ENCODE measurements at places on chromosomes 6 and 20. TPM values are rescaled to one million over a fixed set of nuclear protein-coding genes. Genes with fewer than 3 reads are reported as not detected.

CCN6 gene
- 0.21 TPM for polyA plus RNA-seq

C20orf202 gene
- polyA plus RNA-seq = 1.6 TPM

PAK5 gene
- 0.34 TPM for polyA plus RNA-seq

RNF39 gene
- 1.4 TPM for polyA plus RNA-seq

AGPAT1 gene
- 70.4 TPM for polyA plus RNA-seq

IL17F gene
- not detected for polyA plus RNA-seq

GPLD1 gene
- polyA plus RNA-seq = 3.6 TPM

ZSCAN23 gene
- 21.2 TPM for polyA plus RNA-seq

MLN gene
- polyA plus RNA-seq = not detected

C4B gene
- polyA plus RNA-seq = 14.2 TPM

NHLRC1 gene
- polyA plus RNA-seq = 1.9 TPM

PSORS1C2 gene
- not detected for polyA plus RNA-seq

AVP gene
- polyA plus RNA-seq = not detected

MICA gene
- polyA plus RNA-seq = 10.2 TPM

GSTA3 gene
- polyA plus RNA-seq = 0.20 TPM

EEF1A2 gene
- polyA plus RNA-seq = 0.31 TPM

NRN1 gene
- 9.6 TPM for polyA plus RNA-seq

PCSK2 gene
- polyA plus RNA-seq = 0.92 TPM

DNMT3B gene
- polyA plus RNA-seq = 6.6 TPM

SLCO4A1 gene
- polyA plus RNA-seq = 0.58 TPM

KIF25 gene
- 12.0 TPM for polyA plus RNA-seq

RSPO4 gene
- polyA plus RNA-seq = 3.4 TPM

NR2E1 gene
- polyA plus RNA-seq = not detected

OXT gene
- polyA plus RNA-seq = not detected

RARS2 gene
- 69.8 TPM for polyA plus RNA-seq

ARHGAP40 gene
- 0.31 TPM for polyA plus RNA-seq

SLC22A2 gene
- 0.14 TPM for polyA plus RNA-seq

HCRTR2 gene
- not detected for polyA plus RNA-seq

GABRR2 gene
- 1.6 TPM for polyA plus RNA-seq

HTR1E gene
- 0.70 TPM for polyA plus RNA-seq

TRDN gene
- 0.11 TPM for polyA plus RNA-seq

PRICKLE4 gene
- 11.8 TPM for polyA plus RNA-seq

PDE7B gene
- polyA plus RNA-seq = 2.8 TPM

TPX2 gene
- polyA plus RNA-seq = 44.0 TPM

GRIK2 gene
- polyA plus RNA-seq = 0.56 TPM

FKBP1A gene
- 507 TPM for polyA plus RNA-seq

MAFB gene
- polyA plus RNA-seq = 15.9 TPM

BIRC7 gene
- polyA plus RNA-seq = 0.55 TPM

MLIP gene
- polyA plus RNA-seq = 0.18 TPM

BPIFA1 gene
- not detected for polyA plus RNA-seq

ULBP3 gene
- 11.8 TPM for polyA plus RNA-seq

IRF4 gene
- polyA plus RNA-seq = 0.29 TPM

SLC17A3 gene
- polyA plus RNA-seq = not detected

ECT2L gene
- 1.7 TPM for polyA plus RNA-seq

GHRH gene
- polyA plus RNA-seq = not detected

ERVFRD-1 gene
- polyA plus RNA-seq = 0.13 TPM

RTN4IP1 gene
- 7.1 TPM for polyA plus RNA-seq

SLC17A4 gene
- not detected for polyA plus RNA-seq

PPP1R14C gene
- 29.5 TPM for polyA plus RNA-seq

BEND3 gene
- polyA plus RNA-seq = 5.6 TPM

LST1 gene
- 6.8 TPM for polyA plus RNA-seq

Measured in left lung (tissue), 14 donors.